ENCODE measurements at places on chromosomes 16 and 17.

- no peak for DNase-seq
These were observed 67.9 kb downstream of the METRNL start for GRCh38 chr17:83147280-83147679.

DNA sequence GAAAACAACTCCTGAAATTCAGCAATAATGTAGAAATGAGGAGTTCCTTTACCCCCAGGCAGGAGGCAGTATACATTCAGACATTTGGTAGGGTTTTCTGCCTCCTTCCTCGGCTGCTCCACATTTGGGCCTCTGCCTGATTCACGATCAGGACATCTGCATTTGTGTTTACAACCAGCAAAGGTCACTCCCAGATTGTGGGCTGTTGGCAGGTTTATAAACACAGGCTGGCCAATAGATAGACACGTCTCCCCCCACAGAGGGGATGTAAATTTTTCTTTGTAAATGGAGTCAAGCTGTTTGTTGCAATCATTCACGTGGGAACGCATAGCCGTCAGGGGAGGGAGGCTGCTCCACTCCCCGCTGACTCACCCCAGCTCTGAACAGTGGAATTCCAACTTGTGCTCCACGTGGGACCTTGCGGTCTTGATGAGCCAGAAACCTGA lies 252.1 kb upstream of the N4BP1 start:
- DNase-seq = no peak

DNA sequence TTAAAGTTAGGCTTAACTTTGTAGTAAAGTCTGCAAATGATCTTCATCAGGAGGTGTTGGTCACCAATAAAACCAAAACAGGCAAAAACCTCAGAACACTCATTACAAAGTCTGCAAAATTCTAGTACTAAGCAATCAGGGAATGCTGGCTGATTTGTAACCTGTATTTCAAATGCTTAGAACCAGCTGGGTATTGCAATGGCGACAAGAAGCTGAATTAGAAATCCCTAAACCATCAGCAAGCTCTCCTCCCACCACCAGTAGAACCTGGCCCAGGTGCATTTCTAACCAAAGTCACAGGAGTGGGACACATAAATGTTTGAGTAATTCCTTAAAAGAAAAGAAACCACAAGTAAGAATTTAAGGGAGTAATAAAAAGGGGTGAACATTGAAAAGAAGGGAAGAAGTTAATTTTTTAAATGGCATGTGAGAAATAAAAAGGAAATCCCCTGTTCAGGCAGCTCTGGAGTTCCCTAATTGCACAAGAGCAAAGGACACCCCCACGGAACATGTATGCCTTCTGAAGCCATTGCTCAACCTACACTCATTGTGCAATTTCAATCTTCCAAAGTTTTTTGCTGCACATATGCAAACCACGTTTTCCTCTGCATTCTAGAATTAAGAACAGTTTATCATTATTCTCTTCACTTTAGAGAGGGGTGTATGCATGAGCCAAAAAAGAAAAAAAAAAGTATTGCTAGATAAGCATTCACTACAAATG lies 102.9 kb downstream of the HIC1 start:
- DNase-seq = no peak

GRCh38 chr16:56019274-56019673 lies 144.1 kb upstream of the CES5A start:
- DNase-seq = no peak

- no peak for DNase-seq
These were observed 456.6 kb downstream of the CDH13 start for GRCh38 chr16:83083361-83083760.

- no peak for DNase-seq
These were observed 152.5 kb downstream of the XYLT1 start for GRCh38 chr16:17318238-17318637.
